Inflammatory macrophage treated with lipopolysaccharide for 4 hours (primary cell): ENCODE measurements at places on chromosomes 1 and 21.

GRCh38 chr1:46527474-46528296 lies 23.8 kb downstream of the KNCN start:
- DNase-seq: peak; percentile 80

DNA sequence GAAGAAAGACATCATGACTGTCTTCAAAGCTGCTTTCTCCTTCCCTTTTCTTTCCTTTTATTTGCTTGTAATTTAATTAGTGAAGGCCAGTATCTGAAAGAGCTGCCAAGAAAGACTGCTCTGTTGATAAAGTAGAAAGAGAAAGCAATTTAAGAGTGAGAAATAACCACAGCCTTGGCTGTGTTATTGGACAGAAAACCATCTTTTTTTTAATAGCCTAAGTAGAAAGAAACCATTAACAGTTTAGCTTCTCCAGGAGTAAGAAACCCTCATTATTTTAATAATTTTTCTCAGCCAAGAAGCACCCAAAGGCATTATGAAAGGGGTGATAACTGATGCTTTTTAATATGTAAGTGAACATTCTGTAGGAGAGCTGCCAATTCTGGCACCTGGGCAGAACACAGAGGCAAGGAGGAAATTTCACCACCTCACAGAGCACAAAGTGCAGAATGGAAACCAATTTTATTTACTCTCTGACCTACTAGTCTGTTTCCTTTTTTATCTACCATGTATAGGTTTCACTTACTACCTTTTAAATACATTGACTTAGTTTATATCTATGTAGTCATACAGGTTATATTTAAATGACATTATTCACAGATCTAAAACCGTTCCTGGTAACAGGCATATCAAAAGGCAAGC lies 703.2 kb downstream of the MRPL39 start:
- no peak for DNase-seq

DNA sequence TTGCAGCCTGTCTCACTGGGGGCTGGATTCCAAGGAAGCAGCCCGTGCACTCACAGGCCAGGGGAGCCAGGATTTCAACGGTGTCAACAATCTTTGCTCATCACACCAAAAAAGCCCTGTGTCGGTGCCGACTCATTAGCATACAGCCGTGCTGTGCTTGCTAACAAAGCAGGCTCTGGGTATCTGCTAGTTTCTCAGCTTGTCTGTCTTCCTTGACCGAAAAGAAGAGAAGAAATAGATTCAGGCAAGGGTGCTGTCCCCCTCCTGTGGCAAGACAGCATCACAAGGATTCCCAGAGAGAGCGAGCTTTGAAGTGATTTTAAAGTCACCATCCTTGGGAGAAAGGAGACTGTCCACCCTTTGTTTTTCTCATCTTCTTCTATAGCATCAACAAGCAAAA lies 214.7 kb downstream of the SDCCAG8 start:
- no peak for DNase-seq

GRCh38 chr1:157163273-157164127 lies 25.3 kb upstream of the ETV3 start:
- DNase-seq: peak; percentile 56

- no peak for DNase-seq
Measured at GRCh38 chr1:181409981-181410380, 73.3 kb upstream of the CACNA1E start.

- no peak for DNase-seq
Measured at GRCh38 chr1:72892461-72892860, 610.1 kb upstream of the NEGR1 start.

GRCh38 chr1:226027538-226028217 lies 28.5 kb upstream of the SDE2 start:
- DNase-seq: peak; percentile 37

DNA sequence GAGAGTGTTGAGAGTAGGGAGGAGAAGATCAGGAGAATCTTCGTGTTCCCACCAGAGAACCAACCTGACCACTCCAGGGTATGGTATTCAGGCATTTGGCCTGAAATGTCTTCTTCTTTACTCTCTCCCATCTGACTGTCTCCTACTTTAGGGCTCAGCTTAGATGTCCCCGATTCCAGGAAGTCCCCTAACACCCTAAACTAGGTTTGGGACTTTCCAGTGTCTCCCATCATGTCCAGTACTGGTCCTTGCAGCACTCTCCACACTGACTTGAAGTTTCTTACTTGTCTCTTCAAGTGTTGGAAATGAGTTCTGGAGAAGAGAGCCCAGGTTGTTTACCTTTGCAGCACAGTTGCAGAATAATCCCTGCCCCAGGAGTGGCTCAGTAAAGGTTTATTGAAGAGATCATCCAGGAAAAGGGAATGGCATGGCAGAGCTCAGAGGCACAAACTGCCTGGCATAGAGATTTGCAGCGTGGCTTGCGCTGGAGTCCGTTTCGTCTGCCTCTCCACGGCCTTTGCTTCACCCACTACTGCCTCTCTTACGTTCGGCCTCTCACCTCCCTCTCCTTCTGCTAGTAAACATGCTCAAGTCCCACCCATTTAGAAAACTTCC lies 6.2 kb upstream of the ELK4 start:
- DNase-seq: no peak

- peak; percentile 30 for DNase-seq
Measured at GRCh38 chr1:230120921-230121381, 53.9 kb downstream of the GALNT2 start.

GRCh38 chr1:61253059-61253735 lies 170.8 kb downstream of the NFIA start:
- peak; percentile 38 for DNase-seq

GRCh38 chr21:27954543-27955165 lies 987.8 kb upstream of the ADAMTS5 start:
- no peak for DNase-seq

- no peak for DNase-seq
Measured at GRCh38 chr1:69814926-69815325, 247.2 kb downstream of the LRRC7 start.

GRCh38 chr1:41741244-41741643 lies 177.5 kb downstream of the HIVEP3 start:
- peak; percentile 42 for DNase-seq

GRCh38 chr1:46248122-46248920 lies 758 bp downstream of the RAD54L start:
- peak; percentile 12 for DNase-seq

DNA sequence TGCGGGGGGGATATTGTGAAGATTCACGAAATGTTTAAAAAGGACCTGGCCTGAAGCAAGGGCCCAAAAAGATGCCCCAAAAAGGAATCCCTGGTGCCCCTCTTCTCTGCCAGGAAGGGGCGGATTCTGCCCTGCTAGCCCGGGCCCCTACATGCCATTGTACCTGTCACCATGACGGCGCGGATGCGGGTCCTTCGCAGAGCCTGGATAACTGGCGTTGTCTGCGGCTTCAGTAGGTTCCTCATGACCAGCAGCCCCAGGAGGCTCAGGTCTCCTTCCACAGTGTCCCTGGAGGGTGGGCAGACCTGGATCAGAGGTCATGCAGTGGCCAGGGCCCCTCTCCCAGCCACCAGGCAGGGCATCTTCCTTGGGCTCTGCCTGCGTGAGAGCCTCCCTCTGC lies 11.2 kb upstream of the MFAP2 start:
- DNase-seq: no peak
